ENCODE measurements at places on chromosomes 16 and 17. TPM values are rescaled to one million over a fixed set of nuclear protein-coding genes. Genes with fewer than 3 reads are reported as not detected.

Gene KRTAP3-2
- not detected for total RNA-seq

Gene ZNF385C
- total RNA-seq: not detected

Gene USP10
- 36.6 TPM for total RNA-seq

Gene GP1BA
- total RNA-seq: not detected

- H3K27ac ChIP-seq: no peak overlapping the region
- no peaks in the 10 kb centered on the region for H3K27me3 ChIP-seq
- no peak for DNase-seq
- no peak overlapping the region for H3K4me3 ChIP-seq
- no peaks in the 10 kb centered on the region for H3K4me1 ChIP-seq
Measured at GRCh38 chr16:1579214-1579613, 32.7 kb downstream of the IFT140 start.

GRCh38 chr17:3985846-3986245, 21.6 kb upstream of the ATP2A3 start:
- H3K27ac ChIP-seq: no peak overlapping the region
- H3K27me3 ChIP-seq: no peaks in the 10 kb centered on the region
- DNase-seq: no peak
- no peaks in the 10 kb centered on the region for H3K36me3 ChIP-seq
- no peaks in the 10 kb centered on the region for H3K4me1 ChIP-seq

DNA sequence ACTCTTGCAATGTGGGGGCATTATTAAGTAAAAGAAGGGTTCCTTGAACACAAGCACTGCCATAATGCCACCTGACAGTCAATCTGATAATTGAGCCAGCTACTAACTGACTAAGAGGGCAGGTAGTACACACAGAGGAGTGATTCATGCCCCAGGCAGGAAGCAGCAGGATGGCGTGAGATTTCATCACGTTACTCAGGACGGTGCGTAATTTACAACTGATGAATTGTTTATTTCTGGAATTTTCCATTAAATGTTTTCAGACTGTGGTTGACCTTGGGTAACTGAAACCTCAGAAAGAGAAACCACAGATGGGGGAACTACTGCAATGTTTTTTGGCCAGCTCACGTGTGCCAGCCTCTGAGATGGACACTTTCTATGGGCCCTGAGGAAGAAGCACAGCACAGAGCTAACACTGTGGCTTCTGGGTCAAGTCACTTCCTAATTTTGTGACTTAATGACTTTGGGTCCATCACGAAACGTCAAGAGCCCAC, 46.7 kb downstream of the C17orf67 start:
- H3K4me3 ChIP-seq: no peak overlapping the region
- no peak overlapping the region for H3K27ac ChIP-seq
- H3K4me1 ChIP-seq: no peaks in the 10 kb centered on the region
- no peaks in the 10 kb centered on the region for H3K27me3 ChIP-seq

All from uterus (tissue), 4 donors.